ENCODE measurements at places on chromosomes 13 and 19. TPM values are rescaled to one million over a fixed set of nuclear protein-coding genes. Genes with fewer than 3 reads are reported as not detected.

Gene RNF17
- not detected for total RNA-seq

GRCh38 chr13:29922281-29922821, 71.9 kb upstream of the UBL3 start:
- no peaks in the 10 kb centered on the region for H3K36me3 ChIP-seq
- H3K4me3 ChIP-seq = no peak overlapping the region
- peaks cover 33% of the 10 kb centered on the region for H3K4me1 ChIP-seq
- H3K27me3 ChIP-seq = no peaks in the 10 kb centered on the region
- H3K27ac ChIP-seq = no peak overlapping the region

- DNase-seq = peak; percentile 84
- H3K4me1 ChIP-seq = peaks cover 4% of the 10 kb centered on the region
- H3K4me3 ChIP-seq = peak overlapping the region; percentile 82
Measured at GRCh38 chr19:50556282-50557008, 11.8 kb downstream of the LRRC4B start.

DNA sequence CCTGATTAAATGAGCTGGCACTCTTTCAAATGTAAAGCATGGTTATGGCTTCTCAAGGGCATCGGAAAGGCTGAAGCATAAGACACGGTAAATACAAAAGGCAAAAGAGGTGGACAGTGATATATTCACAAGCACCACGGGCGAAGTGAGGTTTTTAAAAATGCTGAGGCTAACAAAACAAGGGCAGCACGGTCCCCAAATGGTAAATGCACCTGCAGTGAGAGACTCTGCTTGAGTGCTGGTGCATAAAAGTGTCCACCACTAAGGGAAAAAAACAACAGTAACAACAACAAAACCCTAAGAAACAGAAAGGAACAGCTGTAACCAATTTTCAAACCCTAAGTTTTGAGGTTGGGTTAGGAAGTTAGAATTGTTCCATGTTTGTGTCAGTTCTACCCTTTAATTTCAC, 234.9 kb downstream of the PCDH9 start:
- DNase-seq = no peak
- no peaks in the 10 kb centered on the region for H3K4me1 ChIP-seq
- H3K4me3 ChIP-seq = no peak overlapping the region
- no peaks in the 10 kb centered on the region for H3K27me3 ChIP-seq
- no peaks in the 10 kb centered on the region for H3K36me3 ChIP-seq

DNA sequence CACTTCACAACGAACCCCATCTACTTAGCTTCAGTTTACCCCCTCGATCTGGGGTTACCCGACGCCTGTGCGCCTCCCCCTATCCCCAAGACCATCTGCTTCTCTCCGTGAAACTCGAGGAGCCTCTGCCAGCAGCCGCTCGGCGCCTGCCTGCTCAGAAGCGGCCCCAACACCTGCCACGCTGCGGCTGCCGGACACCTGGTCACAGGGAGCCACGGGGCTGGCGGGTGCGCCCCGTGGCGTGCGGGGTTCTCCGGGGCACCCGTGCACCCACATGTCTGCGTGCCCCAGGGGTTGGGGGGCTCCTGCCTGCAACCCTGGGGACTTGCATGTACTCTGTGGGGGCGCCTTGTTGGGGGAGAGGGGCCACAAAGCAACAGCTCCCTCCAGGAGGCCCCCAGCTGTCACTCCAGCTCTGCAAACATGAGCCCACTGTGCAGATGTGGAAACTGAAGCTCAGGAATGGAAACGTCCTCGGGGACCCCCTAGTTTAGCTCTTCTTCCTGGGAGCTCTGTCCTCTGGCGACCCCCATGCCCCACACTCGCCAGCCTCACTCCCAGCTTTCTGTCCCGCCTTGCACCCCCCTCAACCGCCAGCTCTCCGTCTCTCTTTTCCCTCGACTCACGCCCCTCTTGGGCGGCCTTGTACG, 7.0 kb upstream of the SEMA6B start:
- H3K27me3 ChIP-seq = no peaks in the 10 kb centered on the region
- no peaks in the 10 kb centered on the region for H3K4me1 ChIP-seq
- DNase-seq = no peak
- no peak overlapping the region for H3K4me3 ChIP-seq

Gene GPR12
- total RNA-seq = not detected

DNA sequence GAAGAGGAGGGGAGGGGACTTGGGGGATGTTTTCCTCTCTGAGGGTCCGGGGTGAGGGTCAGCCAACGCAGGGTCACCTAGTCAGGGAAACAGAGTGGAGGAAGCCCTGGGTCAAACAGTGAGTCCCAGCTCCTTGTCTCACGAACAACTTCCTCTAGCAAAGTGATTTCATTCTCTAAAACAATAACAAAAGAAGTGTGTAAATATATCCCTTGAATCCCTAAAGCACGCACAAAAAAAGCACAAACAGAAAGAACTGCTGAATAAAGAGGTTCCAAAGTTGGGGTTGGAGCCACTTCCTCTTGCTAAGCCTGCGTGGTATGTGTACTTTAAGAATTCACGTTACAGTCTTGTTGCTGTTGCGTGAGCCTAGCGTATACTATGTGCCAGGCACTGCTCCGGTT, 1.5 kb upstream of the C5AR2 start:
- H3K36me3 ChIP-seq = no peaks in the 10 kb centered on the region
- no peaks in the 10 kb centered on the region for H3K4me1 ChIP-seq
- H3K4me3 ChIP-seq = no peak overlapping the region
- peaks cover 1% of the 10 kb centered on the region for H3K27me3 ChIP-seq
- no peak for DNase-seq

Gene SYDE1
- total RNA-seq = 0.09 TPM

DNA sequence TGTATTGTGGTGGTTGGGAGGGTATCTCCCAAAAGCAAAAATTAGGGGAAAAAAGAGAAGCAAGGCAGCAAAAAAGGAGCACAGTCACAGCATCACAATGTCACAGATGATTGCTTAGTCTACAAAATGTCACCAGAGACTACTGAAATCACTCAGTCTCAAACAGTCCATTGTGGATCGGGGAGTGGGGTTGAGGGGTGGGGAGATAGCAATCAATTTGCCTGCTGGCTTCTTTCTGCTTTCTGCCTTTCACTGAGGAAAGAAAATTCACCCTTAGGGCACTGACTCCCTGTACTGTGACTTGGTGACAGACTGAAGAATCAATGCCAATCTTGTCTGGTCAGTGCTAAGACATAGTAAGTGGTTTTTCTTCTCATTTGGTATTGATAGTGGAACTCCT, 2127.1 kb upstream of the PCDH20 start:
- H3K27me3 ChIP-seq = no peaks in the 10 kb centered on the region
- no peak overlapping the region for H3K4me3 ChIP-seq
- no peak overlapping the region for H3K27ac ChIP-seq
- no peak for DNase-seq
- H3K36me3 ChIP-seq = no peaks in the 10 kb centered on the region
- H3K4me1 ChIP-seq = no peaks in the 10 kb centered on the region

DNA sequence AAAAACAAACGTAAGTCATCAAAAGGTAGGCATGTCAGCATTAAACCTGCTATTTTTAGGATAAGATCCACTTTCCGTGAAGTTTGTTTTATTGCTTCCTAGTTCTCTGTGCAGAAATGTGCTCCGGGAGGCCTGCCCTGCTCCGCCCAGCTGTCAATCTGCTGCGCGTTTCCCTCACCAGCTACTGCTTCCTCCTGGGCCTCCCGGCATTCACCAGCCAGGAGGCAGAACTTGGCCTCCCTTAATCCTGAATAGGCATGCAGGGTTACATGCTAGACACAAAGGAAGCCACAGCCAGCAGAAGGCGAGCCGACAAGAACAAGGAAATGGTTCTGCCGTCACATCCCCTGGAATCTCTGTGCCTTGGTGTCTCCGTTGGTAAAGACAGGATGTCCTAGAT, 386.2 kb downstream of the IRS2 start:
- H3K36me3 ChIP-seq = no peaks in the 10 kb centered on the region
- H3K4me1 ChIP-seq = no peaks in the 10 kb centered on the region
- H3K4me3 ChIP-seq = no peak overlapping the region
- no peaks in the 10 kb centered on the region for H3K27me3 ChIP-seq

DNA sequence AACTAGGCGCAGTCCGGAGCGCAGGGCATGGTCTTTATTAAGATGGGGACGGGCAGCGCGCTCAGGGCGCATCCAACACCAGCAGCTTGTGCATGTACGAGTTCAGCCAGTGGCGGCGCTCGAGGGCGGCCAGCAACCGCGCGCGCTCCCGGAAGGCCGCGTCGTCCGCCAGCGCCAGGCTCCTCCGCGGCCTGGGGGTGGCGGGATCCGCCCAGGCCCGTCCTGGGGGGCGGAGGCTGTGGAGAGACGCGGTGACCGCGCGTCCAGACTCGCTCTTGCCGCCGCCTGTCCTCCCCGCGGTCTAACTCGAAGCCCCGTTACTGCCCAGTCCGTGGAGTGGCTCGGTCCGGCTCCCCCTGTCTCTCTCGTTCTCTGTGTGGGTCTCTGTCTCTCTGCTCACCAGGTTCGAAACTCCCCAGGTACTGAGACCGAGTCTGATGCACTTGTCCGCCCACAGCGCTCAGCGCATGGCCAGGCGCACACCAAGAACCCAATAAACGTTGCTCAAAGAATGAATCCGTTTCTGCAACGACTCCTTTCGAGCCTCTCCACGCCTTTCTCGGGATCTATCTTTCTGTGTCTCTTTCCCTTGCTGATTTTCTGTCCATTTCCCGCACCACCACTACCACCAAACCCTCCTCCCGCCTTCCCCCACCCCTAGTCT, 702 bp downstream of the PTH2 start:
- H3K27ac ChIP-seq = peak overlapping the region; percentile 52
- DNase-seq = peak; percentile 77
- H3K4me3 ChIP-seq = peak overlapping the region; percentile 66
- H3K36me3 ChIP-seq = peaks cover 2% of the 10 kb centered on the region

DNA sequence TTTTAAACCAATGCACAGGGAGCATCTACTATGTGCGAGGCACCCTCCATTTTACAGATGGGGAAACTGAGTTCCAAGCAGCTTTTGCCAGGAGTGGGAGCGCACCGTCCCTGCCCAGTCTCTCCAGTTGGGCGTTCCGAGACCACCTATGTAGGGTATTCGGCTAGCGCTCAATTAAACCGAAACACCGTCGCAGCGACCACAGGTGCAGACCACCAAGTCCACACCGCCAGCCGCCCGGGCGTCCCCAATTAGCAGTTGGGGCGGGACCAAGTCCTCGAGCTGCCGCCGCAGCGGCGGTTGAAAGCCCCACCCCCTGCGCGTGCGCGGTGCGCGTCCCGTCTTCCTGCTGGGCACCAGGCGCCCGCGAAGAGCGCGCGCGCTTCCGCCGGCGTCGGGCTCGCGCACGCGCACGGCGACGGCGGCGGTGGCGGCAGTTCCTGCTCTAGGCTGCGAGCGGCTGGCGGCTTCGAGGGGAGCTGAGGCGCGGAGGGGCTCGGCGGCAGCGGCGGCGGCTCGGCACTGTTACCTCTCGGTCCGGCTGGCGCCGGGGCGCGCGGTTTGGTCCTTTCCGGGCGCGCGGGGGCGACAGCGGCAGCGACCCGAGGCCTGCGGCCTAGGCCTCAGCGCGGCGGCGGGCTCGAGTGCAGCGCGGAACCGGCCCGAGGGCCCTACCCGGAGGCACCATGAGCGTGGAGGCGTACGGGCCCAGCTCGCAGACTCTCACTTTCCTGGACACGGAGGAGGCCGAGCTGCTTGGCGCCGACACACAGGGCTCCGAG, at the start of gene UPF1:
Gene UPF1 (plus strand): TSS at position 436 of the 782 bp plus-strand sequence. CDS start 251 bp downstream, at position 687.
- peak; percentile 97 for DNase-seq
- H3K4me1 ChIP-seq = peaks cover 38% of the 10 kb centered on the region
- peak within 1 kb of the TSS; percentile 95 for H3K4me3 ChIP-seq
- H3K36me3 ChIP-seq = peaks cover 33% of the 10 kb centered on the region

Gene KIR3DL2
- total RNA-seq = 1.8 TPM

Gene ZNF577
- 4.3 TPM for total RNA-seq

Gene LYPD5
- total RNA-seq = 0.40 TPM

- H3K36me3 ChIP-seq = peaks cover 6% of the 10 kb centered on the region
- peaks cover 6% of the 10 kb centered on the region for H3K4me1 ChIP-seq
- H3K4me3 ChIP-seq = no peak overlapping the region
- H3K27ac ChIP-seq = no peak overlapping the region
- no peaks in the 10 kb centered on the region for H3K27me3 ChIP-seq
Measured at GRCh38 chr19:8252922-8253589, 43.9 kb downstream of the CERS4 start.

GRCh38 chr13:101747039-101747438, 294.6 kb downstream of the ITGBL1 start:
- peaks cover 12% of the 10 kb centered on the region for H3K27me3 ChIP-seq
- H3K4me1 ChIP-seq = no peaks in the 10 kb centered on the region
- no peak for DNase-seq
- H3K27ac ChIP-seq = no peak overlapping the region

GRCh38 chr13:26221399-26221720, 754 bp downstream of the RNF6 start:
- peak overlapping the region; percentile 99 for H3K27ac ChIP-seq
- DNase-seq = no peak
- peak overlapping the region; percentile 100 for H3K4me3 ChIP-seq
- peaks cover 31% of the 10 kb centered on the region for H3K36me3 ChIP-seq
- peaks cover 37% of the 10 kb centered on the region for H3K4me1 ChIP-seq

DNA sequence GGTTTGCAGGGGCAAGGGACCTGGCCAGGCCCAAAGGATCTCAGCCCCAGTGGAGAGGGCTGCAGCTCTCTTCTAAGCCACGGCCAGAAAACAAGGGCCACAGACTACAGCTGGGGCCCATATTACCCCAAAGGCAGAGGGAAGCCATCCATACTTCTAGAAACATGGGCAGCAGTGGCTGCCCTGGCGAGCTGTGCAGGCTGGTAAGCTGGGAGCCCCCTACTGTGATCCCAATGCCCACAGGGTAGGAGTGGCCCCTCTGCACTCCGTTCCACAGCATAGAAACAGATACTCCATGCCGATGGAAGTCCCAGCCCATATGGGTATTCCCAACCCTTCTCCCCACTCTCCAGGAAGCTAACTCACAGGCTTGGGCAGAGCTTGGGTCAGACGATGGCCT, 25.1 kb downstream of the VSTM2B start:
- no peaks in the 10 kb centered on the region for H3K36me3 ChIP-seq
- peaks cover 16% of the 10 kb centered on the region for H3K27me3 ChIP-seq
- DNase-seq = no peak
- H3K4me3 ChIP-seq = no peak overlapping the region
- H3K4me1 ChIP-seq = no peaks in the 10 kb centered on the region

- no peak for DNase-seq
- no peaks in the 10 kb centered on the region for H3K36me3 ChIP-seq
- H3K27me3 ChIP-seq = peaks cover 4% of the 10 kb centered on the region
- no peak overlapping the region for H3K4me3 ChIP-seq
- H3K4me1 ChIP-seq = no peaks in the 10 kb centered on the region
Measured at GRCh38 chr19:13634658-13635057, 128.4 kb upstream of the CACNA1A start.

- H3K27me3 ChIP-seq = no peaks in the 10 kb centered on the region
- H3K36me3 ChIP-seq = no peaks in the 10 kb centered on the region
- H3K4me1 ChIP-seq = no peaks in the 10 kb centered on the region
- H3K4me3 ChIP-seq = no peak overlapping the region
- no peak overlapping the region for H3K27ac ChIP-seq
Measured at GRCh38 chr13:32234914-32235313, 80.2 kb downstream of the ZAR1L start.

DNA sequence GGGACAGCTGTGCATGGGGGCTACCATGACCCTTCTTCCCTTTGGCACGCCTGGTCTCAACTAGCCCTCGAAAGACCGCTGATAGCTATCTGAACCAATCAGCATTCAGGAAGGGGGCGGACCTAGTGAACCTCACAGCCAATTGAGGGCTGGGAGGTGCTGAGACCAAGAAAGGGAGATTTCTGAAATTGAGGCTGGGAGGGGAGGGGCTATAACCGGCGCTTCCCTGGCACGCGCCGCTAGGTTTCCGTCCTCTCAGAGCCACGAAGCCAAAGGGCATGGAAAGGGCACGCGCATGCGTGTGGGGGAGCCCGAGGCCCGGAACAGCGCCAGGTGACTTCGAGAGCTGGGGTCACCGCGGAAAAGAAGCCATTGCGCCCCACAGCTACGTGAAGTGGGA, 4.2 kb upstream of the PAFAH1B3 start:
- H3K4me3 ChIP-seq = no peak overlapping the region
- H3K27ac ChIP-seq = no peak overlapping the region
- H3K36me3 ChIP-seq = no peaks in the 10 kb centered on the region
- peaks cover 10% of the 10 kb centered on the region for H3K27me3 ChIP-seq
- peaks cover 18% of the 10 kb centered on the region for H3K4me1 ChIP-seq
- no peak for DNase-seq
